Occipital lobe (tissue), 3 donors: ENCODE measurements at places on chromosomes 1 and 21. TPM values are rescaled to one million over a fixed set of nuclear protein-coding genes. Genes with fewer than 3 reads are reported as not detected.

OR2L13 gene
- total RNA-seq = 3.4 TPM

AGBL4 gene
- 3.4 TPM for total RNA-seq

OR10J1 gene
- total RNA-seq = not detected

C1orf115 gene
- total RNA-seq = 31.0 TPM

LEFTY1 gene
- 0.47 TPM for total RNA-seq

LCE1B gene
- not detected for total RNA-seq

HCRTR1 gene
- total RNA-seq = 1.1 TPM
